ENCODE measurements at places on chromosomes 12 and 14. TPM values are rescaled to one million over a fixed set of nuclear protein-coding genes. Genes with fewer than 3 reads are reported as not detected.

DNA sequence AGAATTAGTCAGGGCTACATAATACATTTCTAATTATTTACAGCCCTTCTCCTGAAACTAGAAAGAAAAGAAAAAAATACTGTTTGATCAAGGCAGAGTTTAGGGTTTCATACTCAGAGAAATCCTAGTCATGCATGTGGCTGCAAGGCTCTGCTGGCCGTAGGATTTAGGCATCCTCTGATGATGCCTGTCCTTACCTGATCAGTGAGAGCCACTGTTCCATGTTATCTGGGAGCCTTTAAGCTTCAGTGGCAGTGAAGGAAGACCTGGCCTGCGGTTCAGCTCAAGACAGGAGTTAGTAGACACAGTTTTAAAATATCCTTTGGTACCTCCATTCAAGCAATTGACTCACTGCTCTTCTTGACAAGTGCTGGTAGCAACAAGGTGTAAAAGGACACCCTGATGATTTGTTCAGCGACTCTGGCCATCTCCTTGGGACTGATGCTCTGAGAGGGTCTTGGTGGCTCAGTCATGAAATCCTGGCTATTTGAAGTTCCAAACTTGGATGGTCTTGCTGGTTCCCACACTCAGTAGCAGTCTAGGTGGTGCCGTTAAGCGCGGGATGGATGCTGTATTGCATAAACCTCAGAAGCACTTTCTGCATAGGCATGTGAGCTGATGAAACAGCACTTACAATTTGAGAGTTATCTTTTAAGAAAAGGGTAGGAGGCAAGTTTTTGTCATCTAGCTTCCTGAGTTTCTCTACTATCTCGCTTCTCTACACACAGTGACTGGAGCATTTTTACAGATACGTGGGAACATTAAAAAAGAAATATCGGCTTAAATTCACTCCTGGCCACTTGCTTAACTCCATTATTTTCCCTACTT is 162.0 kb downstream of the SAMD4A start:
- H3K4me3 ChIP-seq = no peak overlapping the region
- H3K27me3 ChIP-seq = no peaks in the 10 kb centered on the region
- H3K4me1 ChIP-seq = peaks cover 16% of the 10 kb centered on the region
- H3K27ac ChIP-seq = no peak overlapping the region
- no peak for DNase-seq
- no peaks in the 10 kb centered on the region for H3K36me3 ChIP-seq

DNA sequence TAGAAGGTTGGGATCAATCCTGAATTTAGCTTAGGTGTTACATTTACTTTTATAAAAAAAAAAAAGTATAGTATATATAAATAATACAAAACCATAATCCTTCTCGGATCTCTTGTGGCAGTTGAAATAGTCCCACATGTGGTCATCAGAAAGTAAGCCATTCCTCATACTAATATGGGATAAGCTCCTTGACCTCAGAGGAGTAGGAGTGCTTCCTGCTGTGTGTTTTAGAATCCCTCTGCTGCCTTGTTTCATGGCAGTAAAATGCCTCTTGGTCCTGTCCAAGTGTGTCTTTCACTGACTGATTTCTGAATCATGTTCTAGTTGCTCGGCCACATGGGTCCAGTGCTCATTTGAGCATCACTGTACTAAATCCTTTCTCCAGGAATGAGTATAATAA is 117.0 kb downstream of the NTN4 start:
- DNase-seq = no peak
- no peak overlapping the region for H3K4me3 ChIP-seq
- H3K4me1 ChIP-seq = peaks cover 5% of the 10 kb centered on the region
- H3K36me3 ChIP-seq = peaks cover 20% of the 10 kb centered on the region
- no peak overlapping the region for H3K27ac ChIP-seq

GRCh38 chr14:85428926-85429325 is 101.0 kb upstream of the FLRT2 start:
- no peak for DNase-seq
- H3K27ac ChIP-seq = no peak overlapping the region
- no peaks in the 10 kb centered on the region for H3K27me3 ChIP-seq
- H3K36me3 ChIP-seq = no peaks in the 10 kb centered on the region

DNA sequence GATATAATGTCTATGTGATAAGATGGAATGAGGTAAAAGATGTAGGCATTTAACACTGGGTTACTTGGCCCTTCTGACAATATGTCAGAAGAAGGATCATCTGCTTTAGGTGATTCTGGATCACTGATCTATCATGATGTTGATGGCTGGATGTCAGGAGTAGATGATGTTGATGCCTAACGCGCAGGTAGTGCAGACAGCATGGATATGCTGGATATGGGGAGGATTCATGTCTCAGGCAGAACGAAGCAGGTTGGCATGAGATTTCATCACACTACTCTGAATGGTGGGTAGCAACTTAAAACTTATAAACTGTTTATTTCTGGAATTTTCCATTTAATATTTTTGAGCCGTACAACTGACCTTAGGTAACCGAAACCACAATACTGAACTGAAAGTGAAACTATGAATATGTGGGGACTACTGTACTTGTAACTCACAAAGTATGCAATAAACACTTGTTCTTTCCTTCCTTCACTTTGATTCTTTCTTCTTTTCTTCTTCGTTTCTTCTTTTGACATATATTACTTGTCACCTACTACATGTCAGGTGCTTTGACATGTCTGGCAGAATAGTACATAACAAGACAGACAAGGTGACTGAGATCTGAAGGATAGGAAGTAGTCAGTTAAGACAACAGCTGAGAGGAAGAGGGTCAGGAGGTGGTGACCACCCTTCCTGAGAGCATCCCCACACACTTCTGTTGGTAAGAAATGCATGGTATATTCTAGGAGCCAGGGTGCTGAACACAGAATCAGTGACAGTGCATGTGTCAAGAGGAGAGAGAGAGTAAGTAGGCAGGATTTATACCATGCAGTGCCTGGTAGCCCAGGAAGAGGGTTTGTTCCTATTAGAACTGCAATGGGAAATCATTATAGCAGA is 238.8 kb downstream of the PPFIA2 start:
- H3K36me3 ChIP-seq = no peaks in the 10 kb centered on the region
- no peaks in the 10 kb centered on the region for H3K4me1 ChIP-seq
- DNase-seq = no peak

DNA sequence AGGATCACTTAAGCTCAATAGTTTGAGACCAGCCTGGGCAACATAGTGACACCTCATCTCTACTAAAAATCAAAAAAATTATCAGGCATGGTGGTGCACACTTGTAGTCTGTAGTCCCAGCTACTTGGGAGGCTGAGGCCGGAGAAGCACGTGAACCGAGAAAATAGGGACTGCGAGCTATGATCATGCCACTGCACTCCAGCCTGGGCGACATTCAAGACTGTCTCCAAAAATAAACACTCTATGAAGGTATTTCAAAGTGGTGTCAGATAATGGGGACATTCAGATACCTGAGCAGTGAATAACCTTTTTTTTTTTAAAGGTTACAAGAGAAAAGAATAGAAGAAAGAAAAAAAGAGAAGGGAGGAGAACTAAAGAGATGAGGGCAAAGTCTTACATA is 98.1 kb downstream of the MED13L start:
- H3K27me3 ChIP-seq = no peaks in the 10 kb centered on the region
- no peaks in the 10 kb centered on the region for H3K36me3 ChIP-seq
- H3K4me3 ChIP-seq = no peak overlapping the region

- H3K27me3 ChIP-seq = no peaks in the 10 kb centered on the region
- no peaks in the 10 kb centered on the region for H3K4me1 ChIP-seq
These were observed 180.2 kb downstream of the ACSS3 start for GRCh38 chr12:81257947-81258551.

GRCh38 chr12:57027805-57028153 is 11.4 kb upstream of the TAC3 start:
- H3K27ac ChIP-seq = no peak overlapping the region
- no peak overlapping the region for H3K4me3 ChIP-seq
- peaks cover 26% of the 10 kb centered on the region for H3K4me1 ChIP-seq
- no peaks in the 10 kb centered on the region for H3K27me3 ChIP-seq

GRCh38 chr14:81655423-81656314 is 122.0 kb upstream of the SEL1L start:
- no peak overlapping the region for H3K4me3 ChIP-seq
- H3K4me1 ChIP-seq = no peaks in the 10 kb centered on the region
- no peaks in the 10 kb centered on the region for H3K27me3 ChIP-seq

The SALL2 gene
- polyA plus RNA-seq = 2.7 TPM

The TCTN2 gene
- 2.1 TPM for polyA plus RNA-seq

The ACOT4 gene
- 3.5 TPM for polyA plus RNA-seq

The KRT85 gene
- polyA plus RNA-seq = not detected

Data from stomach (tissue), 19 donors.